CD4-positive, alpha-beta T cell (primary cell): ENCODE measurements at places on chromosomes 2 and 18. TPM values are rescaled to one million over a fixed set of nuclear protein-coding genes. Genes with fewer than 3 reads are reported as not detected.

EMILIN2 gene
- total RNA-seq = 3.3 TPM

SAG gene
- 0.22 TPM for total RNA-seq

DNA sequence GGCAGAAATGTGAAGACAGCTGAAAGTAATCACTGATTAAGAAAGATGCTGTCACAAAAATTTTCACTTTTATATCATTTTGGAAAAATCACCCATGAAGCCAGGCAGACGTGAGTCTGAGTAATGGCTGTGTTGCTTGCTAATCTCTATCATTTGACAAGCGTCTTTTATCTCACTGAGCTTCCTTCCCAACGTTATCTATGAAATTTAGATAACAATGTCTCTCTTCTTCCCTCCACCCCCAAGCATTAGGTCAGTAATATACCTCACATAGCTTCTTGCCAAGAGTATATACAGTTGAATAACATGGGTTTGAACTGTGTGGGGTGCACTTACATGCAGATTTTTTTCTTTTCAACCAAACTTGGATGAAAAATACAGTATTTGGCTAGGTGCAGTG is 388.6 kb upstream of the NRXN1 start:
- H3K36me3 ChIP-seq = no peaks in the 10 kb centered on the region
- no peaks in the 10 kb centered on the region for H3K27me3 ChIP-seq
- no peaks in the 10 kb centered on the region for H3K4me1 ChIP-seq
- DNase-seq = no peak
- no peak overlapping the region for H3K4me3 ChIP-seq

POMC gene
- 4.5 TPM for total RNA-seq

- peaks cover 40% of the 10 kb centered on the region for H3K27me3 ChIP-seq
- H3K4me1 ChIP-seq = peaks cover 9% of the 10 kb centered on the region
- H3K4me3 ChIP-seq = no peak overlapping the region
- H3K27ac ChIP-seq = no peak overlapping the region
- H3K36me3 ChIP-seq = no peaks in the 10 kb centered on the region
These were observed 1.0 kb upstream of the MOGAT1 start for GRCh38 chr2:222670191-222671038.

DNA sequence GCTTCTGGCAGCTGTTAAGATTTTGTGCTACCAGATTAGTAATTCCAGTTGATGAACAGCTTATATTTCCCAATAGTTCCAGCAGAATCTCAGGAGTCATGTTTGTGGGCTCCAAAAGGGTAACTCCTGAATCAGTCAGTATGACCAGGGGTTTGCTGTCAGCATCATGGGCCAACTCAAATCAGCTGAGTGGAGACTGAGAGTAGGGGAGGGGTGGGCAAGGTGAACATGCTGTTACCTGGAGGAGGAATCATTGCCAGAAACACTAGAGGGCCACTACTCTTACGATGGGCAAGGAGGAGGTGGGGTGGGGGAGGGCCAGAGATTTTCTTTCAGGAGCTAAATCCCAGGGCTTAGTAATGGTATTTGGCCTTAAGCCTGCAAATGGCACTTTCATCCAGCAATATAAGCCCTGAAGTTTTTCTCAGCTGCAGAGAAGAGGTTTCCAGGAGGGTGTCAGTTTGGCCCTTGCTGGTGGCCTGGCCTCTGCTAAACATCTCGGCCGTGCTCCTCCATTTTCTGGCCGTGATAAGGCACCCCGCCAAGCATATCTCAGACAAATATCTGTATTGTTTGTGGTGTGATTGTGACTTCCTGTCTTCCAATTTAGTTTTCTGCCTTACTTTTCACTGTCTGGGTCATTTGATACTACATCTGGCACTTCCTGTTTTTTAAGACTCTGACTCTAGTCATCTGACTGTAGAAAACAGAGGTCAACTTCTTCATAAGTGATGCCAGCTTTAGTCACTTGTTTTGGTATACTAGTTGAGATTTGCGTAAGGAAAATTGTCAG is 120.5 kb upstream of the CXCR4 start:
- peak overlapping the region; percentile 68 for H3K27ac ChIP-seq
- peaks cover 49% of the 10 kb centered on the region for H3K4me1 ChIP-seq
- no peaks in the 10 kb centered on the region for H3K36me3 ChIP-seq
- peak; percentile 40 for DNase-seq
- H3K27me3 ChIP-seq = no peaks in the 10 kb centered on the region

- H3K4me1 ChIP-seq = no peaks in the 10 kb centered on the region
- no peaks in the 10 kb centered on the region for H3K27me3 ChIP-seq
- no peak overlapping the region for H3K4me3 ChIP-seq
- H3K36me3 ChIP-seq = no peaks in the 10 kb centered on the region
These were observed 105.0 kb upstream of the SH3BP4 start for GRCh38 chr2:234846599-234847363.

GRCh38 chr2:28616396-28616999 is 120.6 kb downstream of the PLB1 start:
- H3K27ac ChIP-seq = peak overlapping the region; percentile 8

ESPNL gene
- not detected for total RNA-seq

- no peak overlapping the region for H3K27ac ChIP-seq
- no peaks in the 10 kb centered on the region for H3K36me3 ChIP-seq
- no peaks in the 10 kb centered on the region for H3K4me1 ChIP-seq
- no peaks in the 10 kb centered on the region for H3K27me3 ChIP-seq
- no peak for DNase-seq
These were observed 12.3 kb downstream of the CRIM1 start for GRCh38 chr2:36367895-36368353.

GRCh38 chr2:197992482-197993133 is 188.2 kb downstream of the PLCL1 start:
- no peaks in the 10 kb centered on the region for H3K36me3 ChIP-seq
- H3K27ac ChIP-seq = no peak overlapping the region
- DNase-seq = no peak
- H3K4me3 ChIP-seq = no peak overlapping the region
- H3K27me3 ChIP-seq = no peaks in the 10 kb centered on the region

COL3A1 gene
- total RNA-seq = not detected

GRCh38 chr2:8488001-8488738 is 193.7 kb upstream of the ID2 start:
- peaks cover 2% of the 10 kb centered on the region for H3K36me3 ChIP-seq
- peak overlapping the region; percentile 80 for H3K27ac ChIP-seq
- peak overlapping the region; percentile 60 for H3K4me3 ChIP-seq
- no peaks in the 10 kb centered on the region for H3K27me3 ChIP-seq
- DNase-seq = peak; percentile 47

COBLL1 gene
- total RNA-seq = 0.53 TPM

DNA sequence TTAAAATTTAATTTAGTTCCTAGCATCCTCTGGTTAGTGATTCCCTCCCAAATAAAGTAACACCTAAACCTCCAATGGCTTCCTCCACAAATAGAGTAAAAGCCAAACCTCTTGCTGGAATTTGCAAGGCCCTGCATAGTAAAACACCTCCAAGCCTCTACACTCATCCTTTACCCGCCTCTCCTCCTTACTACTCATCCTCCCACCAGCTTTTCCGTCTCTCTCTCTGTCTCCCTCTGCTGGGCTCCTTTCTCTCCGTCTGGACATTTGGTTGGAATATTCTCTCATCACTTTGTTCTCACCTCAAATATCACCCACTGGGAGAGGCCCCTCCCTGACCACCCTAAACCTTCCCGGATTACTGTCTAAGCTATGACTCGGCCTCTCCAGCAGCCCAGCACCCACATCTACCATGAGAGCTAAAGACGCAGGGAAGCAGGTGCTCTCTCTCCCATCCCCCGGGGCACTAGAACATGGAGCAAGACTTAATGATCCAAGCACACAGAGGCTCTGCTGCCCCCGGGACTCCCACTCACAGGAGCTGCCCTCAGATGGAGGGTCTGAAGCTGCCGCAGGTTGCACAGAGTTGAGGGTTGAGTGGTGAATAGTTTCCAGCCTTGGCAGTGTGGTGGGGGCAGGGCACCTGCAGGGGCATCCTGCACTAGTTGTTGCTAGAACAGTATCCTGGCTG is 167.2 kb downstream of the FBXO15 start:
- no peaks in the 10 kb centered on the region for H3K27me3 ChIP-seq
- H3K4me1 ChIP-seq = no peaks in the 10 kb centered on the region

UGT1A4 gene
- total RNA-seq = not detected

PXDN gene
- total RNA-seq = 0.84 TPM

- H3K4me1 ChIP-seq = peaks cover 57% of the 10 kb centered on the region
- no peak overlapping the region for H3K27ac ChIP-seq
These were observed 5.7 kb downstream of the CEP68 start for GRCh38 chr2:65061910-65062339.

TMEM178A gene
- total RNA-seq = 0.22 TPM

- H3K4me3 ChIP-seq = no peak overlapping the region
- H3K27me3 ChIP-seq = no peaks in the 10 kb centered on the region
- H3K4me1 ChIP-seq = no peaks in the 10 kb centered on the region
- no peaks in the 10 kb centered on the region for H3K36me3 ChIP-seq
These were observed 331.6 kb downstream of the DYSF start for GRCh38 chr2:71784734-71785511.

GRCh38 chr2:173792166-173792565 is 173.0 kb downstream of the SP3 start:
- H3K4me1 ChIP-seq = no peaks in the 10 kb centered on the region
- peaks cover 6% of the 10 kb centered on the region for H3K27me3 ChIP-seq
- no peak for DNase-seq
- no peak overlapping the region for H3K4me3 ChIP-seq
- no peak overlapping the region for H3K27ac ChIP-seq

DNA sequence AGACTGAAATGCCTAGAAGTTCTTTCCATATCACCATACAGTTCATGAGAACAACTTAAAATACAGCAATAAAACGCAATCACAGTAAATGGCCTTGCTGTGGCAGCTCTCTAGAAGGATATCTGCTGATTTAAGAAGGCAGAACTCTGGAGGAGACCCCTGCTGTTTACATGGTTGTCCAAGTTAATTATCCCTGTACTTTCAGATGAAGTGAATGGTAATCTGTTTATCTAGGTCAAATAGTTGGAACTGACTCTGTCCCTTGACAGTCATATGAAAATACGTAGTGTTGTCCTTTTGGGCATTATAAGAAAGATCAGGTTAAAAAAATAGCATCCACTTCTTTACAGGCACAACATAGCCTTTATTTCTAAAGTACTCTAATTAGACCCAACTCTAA is 115.6 kb downstream of the COLEC12 start:
- DNase-seq = no peak
- no peaks in the 10 kb centered on the region for H3K27me3 ChIP-seq
- H3K4me1 ChIP-seq = no peaks in the 10 kb centered on the region
- no peak overlapping the region for H3K4me3 ChIP-seq
- no peak overlapping the region for H3K27ac ChIP-seq

DNA sequence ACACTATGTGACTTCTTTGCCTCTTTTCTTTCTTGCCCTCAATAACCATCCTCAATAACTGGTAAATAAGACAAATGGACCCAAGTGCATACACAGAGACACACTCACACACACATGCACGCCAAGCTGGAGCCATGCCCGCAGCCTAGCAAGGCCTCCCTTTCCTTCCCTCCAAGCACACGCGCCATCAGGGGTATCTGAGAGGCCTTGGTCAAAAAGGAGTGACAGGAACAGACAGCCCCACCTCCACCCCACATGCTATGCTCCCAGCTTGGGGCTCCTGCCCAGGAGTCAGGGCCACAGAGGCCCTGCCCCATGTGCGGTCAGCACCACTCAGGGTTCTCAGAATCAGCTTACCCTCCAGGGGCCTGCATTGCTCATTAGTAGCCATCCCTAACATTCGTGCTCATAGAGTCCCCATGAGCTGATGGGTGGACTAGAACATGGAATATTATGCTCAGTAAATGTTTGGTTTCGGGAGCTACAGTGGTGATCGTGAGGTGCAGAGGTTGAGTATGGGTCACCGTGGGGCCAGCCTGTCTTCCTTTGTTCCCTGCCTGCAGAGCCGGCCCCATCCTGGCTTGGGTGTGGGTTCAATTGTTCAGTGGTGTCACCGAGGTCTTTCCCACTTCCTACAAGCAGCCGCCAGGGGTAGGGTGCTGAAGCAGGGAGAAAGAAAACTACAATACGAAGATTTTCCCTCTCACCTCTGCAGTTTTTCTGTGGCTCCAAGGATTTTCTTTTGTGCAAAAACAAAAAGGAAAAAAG is 158.2 kb upstream of the RAB12 start:
- no peaks in the 10 kb centered on the region for H3K36me3 ChIP-seq
- H3K4me3 ChIP-seq = no peak overlapping the region
- no peaks in the 10 kb centered on the region for H3K27me3 ChIP-seq
- no peak overlapping the region for H3K27ac ChIP-seq
- no peak for DNase-seq

DNA sequence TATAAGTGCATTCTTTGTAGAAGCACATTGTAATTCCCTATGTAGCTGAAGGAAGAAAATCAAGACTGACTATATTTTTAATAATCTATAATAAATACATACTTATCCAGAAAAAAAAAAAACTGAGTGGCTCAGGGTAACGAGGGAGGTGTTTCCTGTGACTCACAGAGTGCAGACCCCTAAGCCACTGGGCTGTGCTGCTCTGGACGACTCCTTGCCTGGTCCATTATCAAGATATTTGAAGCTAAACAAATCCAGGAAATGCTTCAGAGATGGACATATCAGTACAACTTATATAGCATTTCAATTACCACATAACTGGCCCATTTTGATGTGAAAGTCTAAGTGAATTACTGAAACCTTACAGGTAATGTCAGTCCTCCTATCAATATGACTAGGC is 80.6 kb downstream of the PIGN start:
- H3K4me1 ChIP-seq = no peaks in the 10 kb centered on the region
- H3K27ac ChIP-seq = no peak overlapping the region
- H3K27me3 ChIP-seq = no peaks in the 10 kb centered on the region
- no peak overlapping the region for H3K4me3 ChIP-seq
- DNase-seq = no peak
- H3K36me3 ChIP-seq = no peaks in the 10 kb centered on the region

- H3K4me1 ChIP-seq = peaks cover 7% of the 10 kb centered on the region
- no peak overlapping the region for H3K27ac ChIP-seq
- no peak overlapping the region for H3K4me3 ChIP-seq
- H3K36me3 ChIP-seq = no peaks in the 10 kb centered on the region
- H3K27me3 ChIP-seq = no peaks in the 10 kb centered on the region
These were observed 8.5 kb upstream of the NCL start for GRCh38 chr2:231472816-231473215.

DNA sequence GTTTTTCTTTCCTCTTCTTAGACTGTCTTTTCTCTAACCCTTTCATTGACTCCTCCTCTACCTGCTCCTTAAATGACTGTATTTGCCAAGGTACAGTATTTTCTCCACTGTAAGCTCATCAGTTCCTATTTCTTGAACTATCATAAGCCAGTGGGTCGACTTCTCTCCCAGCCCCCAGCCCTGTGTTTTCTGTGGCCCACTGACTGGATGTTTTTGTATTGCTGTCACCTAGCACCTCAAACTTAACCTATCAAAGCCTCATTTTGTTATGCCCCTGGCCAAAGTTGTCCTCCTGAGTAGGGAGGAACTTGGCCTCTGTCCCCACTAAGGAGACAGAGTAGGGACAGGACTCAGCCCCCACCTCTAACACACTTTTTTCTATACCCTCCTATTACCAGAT is 65.4 kb upstream of the CABLES1 start:
- H3K27ac ChIP-seq = peak overlapping the region; percentile 36
- H3K4me3 ChIP-seq = no peak overlapping the region
- H3K27me3 ChIP-seq = no peaks in the 10 kb centered on the region
- peaks cover 65% of the 10 kb centered on the region for H3K4me1 ChIP-seq
